ENCODE measurements at places on chromosomes 16 and 17. TPM values are rescaled to one million over a fixed set of nuclear protein-coding genes. Genes with fewer than 3 reads are reported as not detected.

GRCh38 chr17:58394534-58395223 is 22.7 kb downstream of the RNF43 start:
- H3K4me1 ChIP-seq, result no peaks in the 10 kb centered on the region
- no peaks in the 10 kb centered on the region for H3K36me3 ChIP-seq
- no peak overlapping the region for H3K4me3 ChIP-seq
- no peaks in the 10 kb centered on the region for H3K27me3 ChIP-seq

GRCh38 chr17:46166692-46167249 is 26.5 kb downstream of the KANSL1 start:
- DNase-seq, result no peak
- H3K27ac ChIP-seq, result no peak overlapping the region
- H3K27me3 ChIP-seq, result no peaks in the 10 kb centered on the region

- peaks cover 7% of the 10 kb centered on the region for H3K27me3 ChIP-seq
- peaks cover 15% of the 10 kb centered on the region for H3K4me1 ChIP-seq
- peak; percentile 80 for DNase-seq
- H3K36me3 ChIP-seq, result no peaks in the 10 kb centered on the region
- peak overlapping the region; percentile 73 for H3K27ac ChIP-seq
These were observed 12.4 kb upstream of the GUCY2D start for GRCh38 chr17:7989781-7990655.

- H3K36me3 ChIP-seq, result no peaks in the 10 kb centered on the region
- no peaks in the 10 kb centered on the region for H3K4me1 ChIP-seq
- H3K27ac ChIP-seq, result no peak overlapping the region
- no peaks in the 10 kb centered on the region for H3K27me3 ChIP-seq
These were observed 158.6 kb downstream of the AXIN2 start for GRCh38 chr17:65402513-65403496.

- no peaks in the 10 kb centered on the region for H3K36me3 ChIP-seq
- H3K27ac ChIP-seq, result no peak overlapping the region
- no peak overlapping the region for H3K4me3 ChIP-seq
- H3K4me1 ChIP-seq, result no peaks in the 10 kb centered on the region
- peak; percentile 5 for DNase-seq
These were observed 28.7 kb upstream of the GAS7 start for GRCh38 chr17:10226930-10227695.

- peaks cover 20% of the 10 kb centered on the region for H3K4me1 ChIP-seq
- no peak overlapping the region for H3K27ac ChIP-seq
- no peak overlapping the region for H3K4me3 ChIP-seq
- H3K27me3 ChIP-seq, result peaks cover 85% of the 10 kb centered on the region
These were observed 25.4 kb upstream of the HOXB13 start for GRCh38 chr17:48753794-48754499.

DNA sequence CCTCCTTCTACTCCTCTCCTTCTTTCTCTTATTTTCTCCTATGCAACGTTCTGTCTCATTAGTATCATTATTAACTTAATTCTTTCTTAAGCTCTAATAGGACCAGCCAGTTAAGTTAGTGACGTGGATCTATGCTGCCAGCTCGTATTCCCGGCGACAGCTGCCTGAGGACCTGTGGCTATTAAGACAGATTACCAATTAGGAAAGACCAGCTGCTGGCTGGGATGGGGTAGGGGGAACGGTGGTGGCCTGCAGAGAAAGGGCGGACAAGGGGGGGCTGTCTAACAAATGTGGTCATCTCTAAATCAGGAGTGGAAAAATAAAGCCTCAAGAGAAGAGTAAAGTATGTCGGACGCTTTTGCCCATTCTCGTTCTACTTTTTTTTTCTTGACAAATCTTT is 770 bp upstream of the MYH3 start:
- no peak overlapping the region for H3K4me3 ChIP-seq
- H3K27ac ChIP-seq, result no peak overlapping the region
- H3K36me3 ChIP-seq, result peaks cover 2% of the 10 kb centered on the region
- peaks cover 7% of the 10 kb centered on the region for H3K4me1 ChIP-seq
- H3K27me3 ChIP-seq, result no peaks in the 10 kb centered on the region
- DNase-seq, result no peak

DNA sequence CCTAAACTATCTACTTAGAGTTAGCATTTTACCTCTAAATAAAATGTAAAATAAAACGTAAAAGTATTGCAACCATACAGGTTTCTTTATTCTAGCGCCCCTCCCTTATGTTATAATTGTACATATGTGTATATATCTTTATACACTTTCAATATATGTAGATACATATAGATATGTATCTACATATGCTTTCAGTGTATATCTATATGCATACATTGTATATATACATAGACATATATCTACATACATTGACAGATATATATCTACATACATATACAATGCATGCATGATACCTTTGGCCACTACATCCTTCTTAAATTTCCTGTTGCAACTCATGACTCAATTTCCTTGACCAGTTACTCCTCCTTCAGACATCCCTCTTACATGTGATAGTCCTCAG is 16.7 kb downstream of the BPTF start:
- no peaks in the 10 kb centered on the region for H3K27me3 ChIP-seq
- H3K4me3 ChIP-seq, result no peak overlapping the region
- no peak overlapping the region for H3K27ac ChIP-seq
- no peak for DNase-seq
- peaks cover 9% of the 10 kb centered on the region for H3K4me1 ChIP-seq
- H3K36me3 ChIP-seq, result no peaks in the 10 kb centered on the region

GRCh38 chr17:45580924-45581323 is 90.4 kb upstream of the PLEKHM1 start:
- H3K27me3 ChIP-seq, result no peaks in the 10 kb centered on the region
- H3K4me3 ChIP-seq, result no peak overlapping the region
- H3K4me1 ChIP-seq, result peaks cover 8% of the 10 kb centered on the region

GRCh38 chr16:86818671-86819532 is 240.6 kb downstream of the FOXL1 start:
- H3K4me1 ChIP-seq, result no peaks in the 10 kb centered on the region
- no peak overlapping the region for H3K4me3 ChIP-seq
- no peak overlapping the region for H3K27ac ChIP-seq
- no peaks in the 10 kb centered on the region for H3K36me3 ChIP-seq
- DNase-seq, result no peak

GRCh38 chr16:53511403-53512280 is 8.6 kb upstream of the AKTIP start:
- no peaks in the 10 kb centered on the region for H3K36me3 ChIP-seq
- H3K4me3 ChIP-seq, result no peak overlapping the region
- peaks cover 50% of the 10 kb centered on the region for H3K4me1 ChIP-seq
- H3K27ac ChIP-seq, result no peak overlapping the region
- peaks cover 12% of the 10 kb centered on the region for H3K27me3 ChIP-seq

- no peak overlapping the region for H3K27ac ChIP-seq
- no peaks in the 10 kb centered on the region for H3K36me3 ChIP-seq
- H3K4me3 ChIP-seq, result no peak overlapping the region
- H3K4me1 ChIP-seq, result no peaks in the 10 kb centered on the region
- no peak for DNase-seq
- no peaks in the 10 kb centered on the region for H3K27me3 ChIP-seq
These were observed 154.0 kb downstream of the TMEM132E start for GRCh38 chr17:34733333-34733732.

GRCh38 chr17:47997586-47997985 is 26.7 kb downstream of the CDK5RAP3 start:
- H3K27ac ChIP-seq, result no peak overlapping the region
- H3K36me3 ChIP-seq, result no peaks in the 10 kb centered on the region
- no peak for DNase-seq
- no peak overlapping the region for H3K4me3 ChIP-seq

- H3K27ac ChIP-seq, result no peak overlapping the region
- no peaks in the 10 kb centered on the region for H3K36me3 ChIP-seq
- H3K4me3 ChIP-seq, result no peak overlapping the region
These were observed 31.8 kb upstream of the NSRP1 start for GRCh38 chr17:30084788-30085187.

DNA sequence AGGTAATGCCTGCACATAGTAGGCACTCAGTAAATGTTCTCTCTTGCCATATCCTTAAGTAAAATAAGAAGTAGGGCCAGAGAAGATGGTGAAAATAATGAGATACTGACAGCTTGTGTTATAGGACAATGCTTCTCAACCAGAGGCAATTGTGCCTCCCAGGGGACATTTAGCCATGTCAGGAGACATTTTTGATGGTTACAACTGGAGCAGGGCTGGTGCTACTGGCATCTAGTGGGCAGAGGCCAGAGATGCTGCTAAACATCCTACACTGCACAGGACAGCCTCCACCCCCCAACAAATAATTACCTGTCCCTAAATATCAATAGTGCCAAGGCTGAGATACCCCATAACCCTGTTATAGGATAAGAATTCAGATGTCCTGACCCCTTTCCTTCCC is 1.7 kb downstream of the RAD51D start:
- peaks cover 4% of the 10 kb centered on the region for H3K36me3 ChIP-seq
- H3K27ac ChIP-seq, result no peak overlapping the region
- H3K4me1 ChIP-seq, result peaks cover 2% of the 10 kb centered on the region
- H3K4me3 ChIP-seq, result no peak overlapping the region

DNA sequence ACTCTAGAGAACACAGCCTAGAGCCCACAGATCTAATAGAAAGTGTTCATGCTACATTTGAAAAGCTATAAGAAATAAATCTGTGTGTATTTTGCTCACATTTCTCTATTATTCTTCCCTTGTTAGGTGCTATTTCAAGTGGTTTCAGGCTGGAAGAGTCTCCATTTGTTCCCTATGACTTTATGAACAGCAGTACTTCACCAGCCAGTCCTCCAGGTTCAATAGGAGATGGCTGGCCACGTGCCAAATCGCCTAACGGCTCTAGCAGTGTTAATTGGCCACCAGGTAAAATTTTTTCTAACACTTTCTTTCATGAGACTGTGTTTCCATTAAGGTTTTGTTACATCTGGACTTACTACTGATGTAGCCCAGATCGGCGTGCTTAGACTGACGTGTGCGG is 30.7 kb upstream of the SLC5A11 start:
- H3K27me3 ChIP-seq, result no peaks in the 10 kb centered on the region
- no peaks in the 10 kb centered on the region for H3K4me1 ChIP-seq
- H3K36me3 ChIP-seq, result peaks cover 92% of the 10 kb centered on the region
- no peak overlapping the region for H3K4me3 ChIP-seq

GRCh38 chr17:77459018-77459755 is 318.4 kb downstream of the SEC14L1 start:
- H3K4me1 ChIP-seq, result peaks cover 94% of the 10 kb centered on the region
- H3K4me3 ChIP-seq, result peak overlapping the region; percentile 73
- H3K36me3 ChIP-seq, result peaks cover 6% of the 10 kb centered on the region
- peak overlapping the region; percentile 82 for H3K27ac ChIP-seq

DNA sequence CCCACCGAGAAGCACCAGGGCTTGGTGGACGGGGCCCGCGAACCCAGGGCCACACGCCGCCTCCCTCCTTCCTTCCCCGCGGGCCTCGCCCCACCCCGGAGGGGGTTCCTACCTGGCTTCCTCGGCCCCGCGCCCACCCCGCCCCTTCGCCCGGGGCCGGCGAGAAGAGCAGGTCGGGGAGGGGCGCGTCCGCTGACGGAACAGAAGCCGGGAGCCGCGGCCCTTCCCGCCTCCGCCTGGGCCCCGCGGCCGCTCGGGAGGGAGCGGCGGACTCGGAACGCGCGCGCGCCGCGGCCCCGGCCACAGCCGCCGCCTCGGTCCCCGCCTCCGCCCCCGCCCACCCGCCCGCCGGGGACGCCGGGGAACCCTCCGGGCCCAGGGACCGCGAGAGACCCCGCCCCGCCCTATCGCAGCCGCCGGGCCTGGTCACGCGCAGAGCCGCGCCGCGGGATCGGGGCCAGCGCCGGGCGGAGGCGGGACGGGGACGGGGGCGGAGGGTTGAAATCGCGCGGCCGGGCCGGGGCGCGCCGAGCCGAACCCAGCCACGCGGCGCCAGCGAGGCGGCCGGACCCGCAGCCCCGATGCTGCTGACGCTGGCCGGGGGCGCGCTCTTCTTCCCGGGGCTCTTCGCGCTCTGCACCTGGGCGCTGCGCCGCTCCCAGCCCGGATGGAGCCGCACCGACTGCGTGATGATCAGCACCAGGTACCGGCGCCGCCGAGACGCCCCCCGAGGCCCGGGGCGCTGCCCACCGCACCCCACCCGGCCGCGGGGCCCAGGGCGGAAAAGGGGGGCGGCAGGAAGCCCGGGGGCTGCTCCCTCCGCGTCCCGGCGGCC is at the start of gene TLCD3A:
Gene TLCD3A (plus strand): TSS at position 530 of the 835 bp plus-strand sequence. CDS start 52 bp downstream, at position 582.
- peaks cover 12% of the 10 kb centered on the region for H3K27me3 ChIP-seq
- peak within 1 kb of the TSS; percentile 50 for H3K4me3 ChIP-seq
- H3K27ac ChIP-seq, result no peak within 1 kb of the TSS

GRCh38 chr16:1809281-1809801 is 15.8 kb upstream of the IGFALS start:
- no peak overlapping the region for H3K27ac ChIP-seq
- H3K4me1 ChIP-seq, result no peaks in the 10 kb centered on the region
- H3K36me3 ChIP-seq, result peaks cover 46% of the 10 kb centered on the region
- no peak for DNase-seq
- no peaks in the 10 kb centered on the region for H3K27me3 ChIP-seq

DNA sequence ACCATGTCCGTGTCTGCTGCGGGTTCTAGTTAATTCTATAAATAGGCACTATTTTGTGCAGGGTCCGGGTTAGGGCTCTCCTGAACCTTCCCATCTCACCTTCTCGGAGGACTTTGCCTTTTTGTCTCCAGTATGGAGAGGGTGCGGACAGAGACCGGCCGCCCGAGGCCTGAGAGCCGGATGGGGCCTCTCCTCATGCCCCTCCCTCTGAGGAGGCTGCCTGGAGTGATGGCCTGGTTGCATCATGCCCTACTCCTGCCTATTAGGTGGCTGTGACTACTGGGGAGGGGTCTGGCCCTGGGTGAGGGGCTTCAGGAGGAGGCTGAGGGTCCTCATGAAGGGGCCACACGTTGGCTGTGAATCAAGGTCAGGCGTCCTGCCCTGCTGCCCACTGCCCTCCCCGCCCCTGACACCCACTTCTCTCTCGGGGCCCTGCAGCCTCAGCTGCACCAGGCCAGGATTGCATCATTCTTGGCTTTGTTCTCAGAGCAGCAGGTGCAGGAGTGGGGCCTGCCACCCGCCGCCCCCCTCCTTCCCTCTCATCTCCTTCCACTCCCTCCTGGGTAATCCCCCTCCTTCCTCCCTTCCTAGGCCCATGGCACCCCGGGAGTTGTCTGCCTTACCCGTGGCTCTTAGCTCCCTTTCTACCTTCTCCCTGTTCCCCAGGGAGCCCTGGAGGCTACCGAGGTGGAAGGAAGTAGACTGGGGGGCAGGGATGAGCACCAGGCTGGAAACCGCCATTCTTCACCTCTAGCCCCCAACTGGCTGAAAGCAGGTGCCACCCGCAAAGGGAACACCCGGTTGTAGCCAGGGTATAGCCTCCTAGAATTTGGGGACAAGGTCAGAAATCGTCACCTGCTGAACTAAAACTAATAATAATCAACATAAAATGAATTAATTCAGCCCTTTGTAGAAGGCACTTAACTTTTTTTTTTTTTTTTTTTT is 12.7 kb upstream of the ARHGAP23 start:
- no peak overlapping the region for H3K27ac ChIP-seq
- peaks cover 18% of the 10 kb centered on the region for H3K4me1 ChIP-seq
- no peak overlapping the region for H3K4me3 ChIP-seq
- no peak for DNase-seq
- peaks cover 58% of the 10 kb centered on the region for H3K27me3 ChIP-seq

ABCA6 gene
- total RNA-seq, result 0.85 TPM

PPP1R1B gene
- 0.16 TPM for total RNA-seq

ENPP7 gene
- not detected for total RNA-seq

CSH1 gene
- not detected for total RNA-seq

C16orf89 gene
- 0.79 TPM for total RNA-seq

CAMKK1 gene
- 5.9 TPM for total RNA-seq

MNT gene
- 43.0 TPM for total RNA-seq

ZPBP2 gene
- total RNA-seq, result not detected

ABCA3 gene
- total RNA-seq, result 11.1 TPM

DBF4B gene
- total RNA-seq, result 6.8 TPM

CAPN15 gene
- total RNA-seq, result 82.7 TPM

HIC1 gene
- total RNA-seq, result 12.3 TPM

PLXDC1 gene
- 74.9 TPM for total RNA-seq

TTYH2 gene
- total RNA-seq, result 16.0 TPM

Measured in T-cell (primary cell).